ENCODE measurements at places on chromosomes 7 and 10. TPM values are rescaled to one million over a fixed set of nuclear protein-coding genes. Genes with fewer than 3 reads are reported as not detected.

BICC1 gene
- total RNA-seq = 45.9 TPM

OR6V1 gene
- total RNA-seq = not detected

PDK4 gene
- total RNA-seq = 5.5 TPM

STAG3 gene
- 1.6 TPM for total RNA-seq

IKZF1 gene
- total RNA-seq = not detected

GIMAP5 gene
- not detected for total RNA-seq

SLC26A3 gene
- total RNA-seq = not detected

All from subcutaneous preadipocyte (primary cell).